ENCODE measurements at places on chromosomes 4 and X. TPM values are rescaled to one million over a fixed set of nuclear protein-coding genes. Genes with fewer than 3 reads are reported as not detected.

The CXCL1 gene
- 9.5 TPM for total RNA-seq

DNA sequence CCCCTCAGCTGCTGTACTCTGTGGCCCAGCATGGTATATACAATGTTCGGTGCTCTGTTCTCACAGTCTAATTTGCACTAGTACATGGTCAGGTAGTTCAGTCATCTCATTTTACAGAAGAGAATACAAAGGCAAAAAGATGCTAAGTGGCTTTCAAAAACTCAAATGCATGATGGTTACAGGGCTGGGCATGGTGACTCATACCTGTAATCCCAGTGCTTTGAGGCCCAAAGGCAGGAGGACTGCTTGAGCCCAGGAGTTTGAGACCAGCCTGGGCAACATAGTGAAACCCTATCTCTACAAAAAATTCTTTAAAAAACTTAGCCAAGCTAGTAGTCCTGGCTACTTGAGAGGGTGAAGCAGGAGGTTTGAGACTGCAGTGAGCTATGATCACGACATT, 210.5 kb upstream of the KIT start:
- no peak for DNase-seq

DNA sequence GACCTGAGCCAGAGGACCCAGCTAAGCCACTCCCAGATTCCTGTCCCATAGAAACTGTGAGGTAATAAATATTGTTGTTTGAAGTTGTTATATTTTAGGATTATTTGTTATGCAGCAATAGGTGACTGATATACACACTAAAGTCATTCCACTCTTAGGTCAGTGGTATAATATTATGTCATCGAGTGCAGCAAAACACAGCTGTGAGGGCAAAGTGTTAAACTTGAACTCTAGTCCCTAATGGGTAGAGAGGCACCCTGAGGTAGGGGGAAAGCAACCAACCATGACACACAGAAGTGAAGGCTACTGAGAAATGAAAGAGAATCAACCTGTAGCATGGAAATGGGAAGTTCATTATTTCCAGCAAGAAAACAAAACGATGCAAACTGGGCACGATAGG, 66.6 kb downstream of the ATXN3L start:
- DNase-seq: no peak

The HTR2C gene
- total RNA-seq: not detected

GRCh38 chr4:56048702-56049431, 100.1 kb downstream of the CEP135 start:
- DNase-seq: no peak

The SPATA18 gene
- 7.2 TPM for total RNA-seq

- DNase-seq: no peak
Measured at GRCh38 chr4:87179751-87180150, 40.7 kb downstream of the KLHL8 start.

- no peak for DNase-seq
Measured at GRCh38 chrX:34578237-34578636, 78.8 kb downstream of the TMEM47 start.
